NCI-H1436 (cell line): ENCODE measurements at places on chromosomes 1 and 21.

- DNase-seq: no peak
These were observed 42.1 kb upstream of the C8B start for GRCh38 chr1:57007948-57008347.

DNA sequence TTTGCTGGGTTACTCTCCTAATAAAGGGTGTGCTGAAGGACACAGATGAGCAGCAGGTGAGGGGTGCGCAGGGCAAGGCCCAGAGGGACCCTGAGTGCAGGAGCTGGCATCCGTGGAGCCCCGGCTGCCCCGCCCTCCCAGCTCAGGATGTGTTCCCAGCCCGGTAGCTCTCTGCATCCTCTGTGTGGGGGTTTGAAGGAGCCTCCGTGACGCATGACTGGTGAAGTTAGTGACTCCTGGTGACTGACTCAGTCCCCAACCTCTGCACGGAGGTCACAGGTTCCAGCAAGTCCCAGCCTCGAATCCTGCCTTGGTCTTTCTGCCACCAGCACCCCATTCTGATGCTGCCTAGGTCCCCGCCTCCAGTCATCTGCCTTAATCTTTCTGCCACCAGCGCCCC, 21.6 kb upstream of the TSPEAR start:
- no peak for DNase-seq

DNA sequence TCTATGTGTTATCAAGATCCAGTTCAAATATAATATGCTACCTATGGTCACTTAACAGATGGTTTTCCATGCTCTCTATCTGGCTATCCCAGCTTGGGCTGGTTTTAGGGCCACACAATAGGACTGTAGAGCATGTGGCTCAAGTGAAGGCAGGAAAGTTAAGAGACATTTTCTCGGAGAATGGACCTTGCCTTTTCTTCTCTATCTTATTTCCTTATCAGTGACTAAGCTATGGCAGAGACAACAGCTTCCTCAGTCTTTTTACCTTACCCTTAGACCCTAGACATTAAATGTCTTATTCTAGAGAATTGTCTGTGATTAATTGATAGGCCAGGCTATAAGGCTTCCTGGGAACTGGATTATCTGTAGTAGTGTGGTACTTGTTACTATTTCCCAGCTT, 28.1 kb downstream of the CD101 start:
- DNase-seq: no peak

DNA sequence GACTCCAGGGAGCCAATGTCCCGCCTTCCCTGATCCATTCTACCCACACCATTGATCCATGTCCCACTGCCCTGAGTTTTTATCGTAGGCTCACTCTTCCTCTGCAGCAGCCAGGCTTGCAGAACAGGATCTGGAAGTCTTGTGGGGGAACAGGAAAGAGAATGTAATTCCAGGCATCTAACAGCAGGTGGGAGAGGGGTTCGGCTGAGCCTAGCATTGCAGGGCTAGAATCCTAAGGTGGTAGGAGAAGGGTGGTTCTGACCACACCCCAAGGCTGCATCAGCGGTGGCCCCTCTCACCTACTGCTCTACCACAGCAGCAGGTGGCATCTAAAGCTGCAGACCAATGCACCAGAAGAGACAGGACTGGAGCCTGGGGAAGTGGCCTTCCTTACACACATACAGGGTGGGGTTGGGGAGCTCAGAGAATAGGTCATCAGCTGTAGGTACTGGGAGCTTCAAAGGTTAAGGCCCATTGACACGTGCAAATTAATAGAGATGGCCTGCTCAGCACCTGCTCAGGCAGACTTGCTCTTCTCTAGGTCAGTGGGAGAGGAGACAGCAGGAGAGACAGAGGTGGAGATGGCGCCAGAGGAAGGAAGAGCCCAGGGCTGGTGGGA, 20.5 kb downstream of the KNCN start:
- DNase-seq: no peak

- no peak for DNase-seq
These were observed 80.2 kb downstream of the VPS13D start for GRCh38 chr1:12309783-12310742.

DNA sequence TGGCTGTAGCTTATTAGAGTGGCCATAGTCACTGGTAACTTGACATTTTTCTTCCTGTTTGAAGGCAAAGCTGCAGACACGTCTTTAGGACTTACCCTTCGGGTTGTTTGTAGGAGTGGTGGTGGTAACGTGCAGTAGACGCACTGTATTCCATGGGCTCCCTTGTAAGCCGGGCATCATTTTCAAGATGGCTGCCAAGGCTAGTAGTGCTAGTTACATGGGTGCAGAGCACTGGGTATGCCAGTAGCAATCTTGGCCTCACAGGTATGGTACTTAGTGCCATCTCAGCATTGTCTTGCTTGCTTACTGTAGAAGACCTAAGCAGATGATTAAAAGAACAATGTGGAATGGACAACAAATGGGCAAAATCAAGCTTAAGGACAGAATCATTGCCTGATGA, 1.9 kb downstream of the YBX1 start:
- no peak for DNase-seq

GRCh38 chr1:30750731-30751291, 6.8 kb downstream of the LAPTM5 start:
- DNase-seq: peak; percentile 83

DNA sequence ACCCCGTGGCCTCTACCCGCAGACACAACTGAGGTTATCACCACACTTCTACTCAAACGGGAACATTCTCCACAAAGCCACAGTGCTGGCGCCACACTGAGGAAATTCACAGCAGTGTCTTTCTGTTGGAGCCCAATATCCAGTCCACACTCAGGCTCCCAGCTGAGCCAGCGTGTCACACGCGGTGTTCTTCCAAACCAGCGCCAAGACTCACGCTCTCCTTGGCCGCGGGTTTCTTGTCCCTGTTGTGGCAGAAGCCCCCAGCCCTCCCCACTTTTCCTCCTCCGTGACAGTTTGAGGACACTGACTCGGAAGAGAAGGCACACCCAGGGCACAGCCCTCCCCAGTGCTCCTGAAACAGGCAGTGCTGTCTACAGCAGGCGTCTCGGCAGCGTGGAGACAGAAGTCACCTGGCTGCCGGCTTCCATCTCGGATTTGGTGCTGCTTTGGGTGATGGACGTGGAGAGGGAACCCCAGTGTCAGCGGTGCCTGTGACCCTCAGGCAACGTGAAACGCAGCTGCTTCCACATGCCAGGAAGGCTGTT, 35.4 kb upstream of the AGPAT3 start:
- DNase-seq: no peak

GRCh38 chr1:153677718-153678518, 570 bp upstream of the NPR1 start:
- peak; percentile 41 for DNase-seq

GRCh38 chr1:229035054-229035747, 235.7 kb upstream of the RAB4A start:
- no peak for DNase-seq

DNA sequence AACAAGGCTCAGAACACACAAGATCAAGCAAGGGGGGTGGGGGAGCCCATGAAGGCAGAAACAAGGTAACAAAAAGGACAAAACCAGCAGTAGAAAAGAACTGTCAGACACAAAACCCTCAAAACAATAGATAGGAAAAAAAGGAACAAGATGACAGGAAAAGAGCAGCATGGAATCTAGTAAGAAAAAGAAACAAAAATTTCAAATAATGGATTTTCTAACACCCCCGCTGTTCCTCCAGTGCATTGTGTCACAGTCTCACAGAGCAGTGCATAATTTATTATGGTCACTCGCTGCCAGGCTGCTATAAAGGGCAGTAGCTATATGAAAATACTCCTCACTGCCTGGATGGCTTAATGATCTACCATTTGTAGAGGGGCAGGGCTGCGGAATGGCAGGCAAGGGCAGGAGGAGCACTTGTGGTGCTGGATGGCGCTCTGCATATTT, 567.9 kb downstream of the DPYD start:
- DNase-seq: no peak
